ENCODE measurements at places on chromosomes 4 and X. TPM values are rescaled to one million over a fixed set of nuclear protein-coding genes. Genes with fewer than 3 reads are reported as not detected.

DNA sequence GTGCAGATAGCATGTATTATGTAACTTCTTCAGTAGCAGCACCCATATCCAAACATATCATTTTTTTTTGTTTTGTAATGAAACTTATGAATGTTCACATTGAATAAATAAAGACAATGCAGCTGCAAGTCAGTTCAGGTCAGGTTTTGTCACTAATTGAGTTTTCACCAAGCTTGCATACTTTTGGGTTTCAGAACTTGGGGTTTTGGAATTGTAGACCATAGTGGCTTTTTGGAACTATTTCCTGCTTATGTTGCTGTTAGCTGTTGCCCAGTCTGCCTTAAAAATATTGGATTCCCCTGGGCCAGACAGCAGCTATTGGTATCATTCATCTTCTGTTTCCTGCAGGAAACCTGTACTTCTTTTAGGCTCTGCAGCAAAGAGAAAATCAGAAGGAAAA lies 113.4 kb upstream of the LIMCH1 start:
- no peak for DNase-seq

DNA sequence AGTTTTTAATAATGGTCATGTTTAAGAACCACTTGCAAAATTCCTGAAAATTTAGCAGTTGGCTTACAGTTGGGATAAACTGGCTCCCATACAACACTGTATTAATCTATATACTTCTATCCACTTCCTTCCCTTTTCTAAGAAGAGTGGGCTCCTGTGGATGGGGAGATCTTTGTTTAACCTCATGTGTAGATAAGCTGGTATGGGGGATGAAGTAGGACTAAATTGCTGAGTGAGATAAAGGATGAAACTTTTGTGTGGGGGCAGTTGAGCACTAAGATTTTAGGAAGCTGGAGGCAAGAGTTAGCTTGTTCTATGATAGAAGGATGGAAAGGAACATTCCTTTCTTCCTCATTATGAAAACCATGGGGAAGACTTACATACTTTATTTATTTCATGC lies 54.6 kb upstream of the ATP8A1 start:
- no peak for DNase-seq

- no peak for DNase-seq
These were observed 67.9 kb downstream of the ANKRD50 start for GRCh38 chr4:124644621-124645020.

Gene SPIN2A
- 1.1 TPM for total RNA-seq

Gene GLRB
- not detected for total RNA-seq

DNA sequence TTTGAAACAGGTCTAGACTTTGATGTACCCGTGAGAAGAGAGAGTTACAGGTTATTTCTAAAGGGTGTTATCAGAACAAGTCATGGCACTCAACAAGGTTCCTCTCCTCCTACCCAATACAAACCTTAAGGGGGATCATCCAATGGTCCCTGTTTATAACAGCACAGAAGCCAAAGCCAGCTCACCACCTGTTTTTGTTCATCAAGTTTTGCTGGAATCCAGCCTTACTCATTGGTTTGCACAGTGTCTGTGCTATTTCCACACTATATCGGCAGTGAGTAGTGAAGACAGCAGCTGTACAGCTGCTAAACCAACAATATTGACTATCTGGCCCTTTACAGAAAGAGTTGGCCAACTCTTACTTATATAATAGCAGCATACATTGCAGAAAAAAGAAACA lies 262.1 kb upstream of the STS start:
- no peak for DNase-seq

GRCh38 chr4:20773144-20773997 lies 73.1 kb downstream of the PACRGL start:
- no peak for DNase-seq

Gene TCEAL5
- not detected for total RNA-seq

DNA sequence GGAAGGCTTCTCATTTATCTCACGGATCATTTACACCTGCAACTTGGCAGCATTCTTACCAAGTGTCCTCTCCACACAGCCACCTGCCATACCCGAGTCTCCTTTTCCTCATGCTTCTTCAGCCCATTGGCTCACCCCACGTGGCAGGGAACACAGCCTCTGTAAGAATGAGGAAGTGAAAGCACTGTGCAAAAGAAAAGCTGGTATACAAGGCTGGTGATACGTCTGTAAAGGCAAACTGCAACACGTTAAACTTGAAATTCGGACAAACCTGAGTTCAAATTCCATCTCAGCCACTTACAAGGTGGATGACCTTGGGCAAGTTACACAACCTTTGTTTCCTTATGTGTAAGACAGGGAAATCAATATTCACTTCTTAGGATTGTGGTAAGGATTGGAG lies 164.0 kb upstream of the RASGEF1B start:
- DNase-seq: no peak

Gene RBMXL3
- total RNA-seq: not detected

DNA sequence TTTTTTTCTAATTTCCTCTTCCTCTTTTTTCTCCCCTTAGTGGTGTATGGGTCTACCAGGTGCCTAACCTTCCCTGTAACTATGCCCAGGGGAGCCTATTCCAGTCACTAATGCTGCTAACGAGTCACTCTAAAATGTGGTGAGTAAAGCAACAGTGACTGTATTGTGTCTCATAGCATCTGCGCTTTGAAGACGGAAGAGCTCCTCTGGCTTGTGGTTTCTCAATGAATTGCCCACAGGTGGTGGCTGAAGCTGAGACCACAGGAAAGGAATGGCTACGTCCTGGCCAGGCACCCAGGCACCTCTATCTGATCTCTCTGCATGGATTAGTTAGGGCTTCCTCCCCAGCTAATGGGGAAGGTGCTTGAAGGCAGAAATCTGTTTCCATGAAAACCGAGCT lies 763.5 kb upstream of the FRG1 start:
- DNase-seq: no peak

- no peak for DNase-seq
These were observed 1486.6 kb downstream of the PCDH7 start for GRCh38 chr4:32206756-32207155.

DNA sequence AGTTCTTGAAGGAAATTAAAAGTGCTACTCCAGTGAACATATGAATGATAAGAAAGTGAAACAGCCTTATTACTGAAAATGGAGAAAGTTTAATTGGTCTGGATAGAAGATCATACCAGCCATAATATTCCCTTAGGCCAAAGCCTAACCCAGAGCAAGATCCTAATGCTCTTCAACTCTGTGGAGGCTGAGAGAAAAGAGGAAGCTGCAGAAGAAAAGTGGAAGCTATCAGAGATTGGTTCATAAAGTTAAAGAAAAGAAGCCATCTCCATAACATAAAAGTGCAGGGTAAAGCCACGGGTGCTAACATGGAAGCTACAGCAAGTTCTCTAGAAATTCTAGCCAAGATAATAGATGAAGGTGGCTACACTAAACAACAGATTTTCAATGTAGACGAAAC lies 85.5 kb upstream of the ATOH1 start:
- no peak for DNase-seq

GRCh38 chr4:158997660-158998349 lies 105.1 kb upstream of the RAPGEF2 start:
- no peak for DNase-seq

DNA sequence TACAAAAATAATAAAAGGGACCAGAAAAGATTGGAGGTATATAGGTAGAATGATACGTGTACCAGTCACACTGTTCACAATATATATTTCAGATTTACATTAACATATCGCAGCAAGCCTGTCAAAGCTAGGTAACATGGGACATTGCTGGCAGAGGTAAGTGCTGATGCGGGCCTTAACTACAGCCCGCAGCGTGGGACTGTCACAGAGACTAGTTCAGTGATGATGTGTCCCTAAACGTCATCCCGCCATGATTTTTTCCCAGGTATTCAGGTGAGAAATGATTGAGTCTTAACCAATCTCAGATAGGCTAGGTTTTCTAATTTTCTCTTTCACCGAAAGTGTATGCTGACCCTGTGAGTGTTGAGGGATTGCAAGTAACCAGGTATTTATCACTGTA lies 7.8 kb upstream of the ATXN3L start:
- no peak for DNase-seq

DNA sequence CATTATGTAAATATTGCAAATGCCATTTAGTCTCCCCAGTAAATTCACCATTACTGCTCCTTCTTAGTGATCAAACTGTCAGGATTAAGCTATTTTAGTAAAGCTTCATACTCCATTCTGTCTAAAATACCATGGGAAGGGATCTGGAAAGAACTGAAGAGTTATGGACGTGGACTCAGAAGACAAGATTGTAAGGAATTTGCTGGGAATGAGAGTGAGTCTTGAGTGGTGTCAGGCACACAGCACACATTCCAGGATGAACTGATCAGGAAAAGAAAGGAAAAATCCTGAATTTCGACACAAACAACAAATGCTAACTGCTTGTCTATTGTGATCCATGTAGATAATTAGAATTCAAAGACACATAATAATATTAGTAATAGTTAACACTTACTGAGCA lies 311.0 kb downstream of the CENPC start:
- no peak for DNase-seq

Measured in CD4-positive, alpha-beta T cell (primary cell).